Right cardiac atrium (tissue), 5 donors: ENCODE measurements at places on chromosomes 2 and 18.

DNA sequence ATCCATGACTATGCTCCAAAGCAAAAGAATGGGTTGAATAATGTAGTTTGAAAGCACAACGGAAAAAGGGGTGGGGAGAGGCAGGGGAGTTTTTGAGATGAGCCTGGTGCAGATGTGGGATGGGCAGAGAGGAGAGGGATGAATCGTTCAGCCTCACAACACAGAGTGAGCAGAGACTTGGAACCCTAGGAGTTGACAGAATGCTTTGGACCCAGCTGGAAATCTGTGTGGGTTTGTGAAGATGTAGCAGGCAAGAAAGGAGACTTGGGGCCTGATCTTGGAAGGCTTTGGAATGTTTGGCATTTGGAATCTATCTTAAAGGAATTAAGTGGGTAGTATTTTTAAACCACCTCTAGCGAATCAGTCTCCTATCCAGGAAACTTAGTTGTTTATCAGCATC, 66.0 kb upstream of the KCTD1 start:
- no peak for DNase-seq

DNA sequence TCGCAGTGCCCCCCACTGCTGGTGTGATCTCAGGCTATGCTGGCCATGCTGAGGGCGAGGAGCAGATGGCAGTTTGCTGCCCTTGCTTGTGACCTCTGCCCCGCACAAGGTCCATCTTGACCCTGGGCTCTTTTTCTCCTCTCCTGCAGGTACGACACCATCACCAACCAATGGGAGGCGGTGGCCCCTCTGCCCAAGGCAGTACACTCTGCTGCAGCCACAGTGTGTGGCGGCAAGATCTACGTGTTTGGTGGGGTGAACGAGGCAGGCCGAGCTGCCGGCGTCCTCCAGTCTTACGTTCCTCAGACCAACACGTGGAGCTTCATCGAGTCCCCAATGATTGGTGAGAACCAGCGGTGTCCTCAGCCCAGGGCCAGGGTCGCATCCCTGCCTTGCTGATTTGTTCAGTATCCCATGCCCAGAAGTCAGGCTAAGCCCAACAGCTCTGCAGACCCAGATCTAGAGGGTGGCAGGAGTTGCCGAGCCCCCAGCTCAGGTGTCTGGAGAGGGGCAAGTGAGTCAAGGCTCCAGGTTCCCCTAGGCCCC, 223.8 kb downstream of the ATAD2B start:
- DNase-seq: no peak

GRCh38 chr2:26598336-26598995, 42.7 kb downstream of the CIB4 start:
- no peak for DNase-seq

- DNase-seq: no peak
Measured at GRCh38 chr18:54883816-54884604, 55.7 kb downstream of the RAB27B start.

DNA sequence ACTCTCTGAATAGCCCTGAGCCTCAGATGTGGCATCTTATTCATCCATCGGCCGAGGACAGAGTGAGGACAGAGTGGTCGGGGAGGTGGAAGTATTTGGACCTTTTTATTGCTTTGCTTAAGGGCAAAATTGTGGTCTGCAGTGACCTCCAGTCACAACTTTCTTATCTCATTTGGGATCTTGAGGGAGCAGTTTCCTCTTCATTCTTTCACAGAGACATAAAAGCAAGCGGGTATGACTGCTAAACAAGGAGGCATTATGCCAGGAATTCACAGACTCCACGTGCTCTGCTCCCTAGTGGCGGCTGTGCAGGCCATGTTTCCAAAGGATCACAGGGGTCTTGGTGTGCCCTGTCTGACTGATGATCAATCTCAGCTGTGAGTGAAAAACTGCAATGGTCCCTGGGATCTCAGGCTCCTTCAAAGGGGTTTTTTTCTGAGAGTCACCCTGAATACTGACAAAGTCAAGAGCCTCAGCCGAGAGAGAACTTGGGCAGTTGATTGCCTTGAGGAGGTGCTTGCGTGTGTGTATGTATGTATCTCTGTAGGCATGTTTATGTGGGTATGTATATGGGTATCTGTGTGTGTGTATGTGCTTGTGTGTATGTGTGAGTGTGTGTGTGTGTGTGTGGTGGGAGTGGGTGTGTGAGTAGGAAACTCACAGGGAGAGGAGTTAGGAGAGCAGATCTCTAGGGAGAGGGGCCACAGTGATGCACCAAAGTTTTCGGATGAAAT, 47.7 kb downstream of the RAPGEF4 start:
- no peak for DNase-seq

DNA sequence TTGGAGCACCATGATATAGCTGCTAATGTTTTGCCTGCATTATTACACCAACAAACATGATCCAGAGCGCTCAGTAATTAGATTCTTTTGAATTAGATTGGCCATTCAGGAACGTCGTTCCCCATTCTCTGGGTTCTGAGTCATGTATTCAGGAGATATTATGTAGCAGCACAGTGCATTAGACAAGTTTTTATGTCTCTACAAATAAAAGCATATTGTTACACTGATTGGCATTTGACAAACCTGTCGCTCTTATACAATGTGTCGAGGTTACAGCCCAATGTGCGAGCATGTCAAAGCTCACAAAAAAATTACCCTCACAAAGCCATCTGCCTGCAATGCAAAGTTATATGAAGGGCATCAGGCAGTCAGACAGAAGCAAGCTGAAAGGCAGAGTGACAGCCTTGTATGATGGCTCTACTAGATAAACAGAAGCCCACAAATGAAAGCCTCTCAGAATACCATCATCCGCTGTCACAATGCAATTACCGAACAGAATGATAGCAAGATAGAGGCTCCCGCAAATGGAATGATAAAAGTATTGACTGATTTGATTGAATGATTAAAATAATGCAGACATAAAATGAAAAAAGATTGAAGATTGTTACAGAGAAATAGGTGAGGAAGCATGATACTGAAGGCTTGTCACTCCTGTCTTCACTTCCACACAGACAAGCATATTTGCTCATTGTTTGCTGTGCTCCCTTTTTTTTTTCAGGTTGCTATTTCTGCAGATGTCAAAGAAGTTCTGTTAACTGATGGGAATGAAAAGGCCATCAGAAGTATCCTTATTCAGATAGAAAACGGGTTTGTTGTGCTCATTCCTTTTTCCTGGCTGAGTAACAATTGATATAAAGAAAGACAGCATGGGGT, 234.6 kb upstream of the SIX3 start:
- DNase-seq: no peak

DNA sequence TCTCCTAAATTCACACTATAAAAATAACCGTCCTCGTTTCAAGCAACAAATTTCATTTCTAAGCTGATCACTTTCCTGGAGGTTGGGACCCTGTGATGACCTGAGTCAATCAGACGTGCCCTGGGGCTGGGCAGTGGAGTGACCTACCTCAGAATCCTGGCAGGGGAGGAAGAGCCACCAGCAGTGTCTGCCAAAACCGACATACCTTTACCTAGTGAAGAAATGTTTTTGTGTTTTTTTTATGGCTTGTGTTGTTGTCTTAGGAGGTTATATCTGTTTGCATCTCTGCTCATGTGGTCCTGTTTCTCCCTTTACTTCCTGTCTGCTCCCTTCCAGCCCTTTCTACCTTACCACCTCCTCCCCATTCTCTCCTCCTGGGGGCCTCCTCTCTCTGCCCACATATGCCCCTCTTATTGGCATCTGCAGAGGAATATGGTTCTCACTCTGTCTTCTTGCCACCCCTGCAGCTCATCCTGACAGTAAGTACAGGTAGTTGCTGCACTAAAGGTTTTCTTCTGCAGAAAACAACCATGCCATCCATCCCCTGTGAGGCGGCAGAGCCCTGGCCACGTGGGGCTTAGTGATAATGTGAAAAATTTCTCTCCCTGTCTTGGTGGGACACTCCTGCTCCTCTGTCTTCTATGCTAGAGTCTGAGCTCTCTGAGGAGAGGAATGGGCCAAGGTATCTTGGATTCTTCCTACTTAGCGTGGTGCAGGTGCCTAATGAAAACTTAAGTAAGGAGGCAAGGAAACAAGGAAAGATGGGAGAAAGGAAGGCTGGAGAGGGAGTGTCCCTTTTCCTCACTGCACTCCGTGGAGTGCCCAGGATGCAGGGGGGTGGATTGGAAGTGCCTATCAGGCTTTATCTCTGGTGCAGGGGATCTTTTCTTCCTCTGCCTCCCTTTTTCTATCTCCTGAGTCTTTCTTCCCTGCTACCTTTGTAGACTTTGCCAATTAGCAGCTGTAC, 15.4 kb downstream of the ACOXL start:
- no peak for DNase-seq

DNA sequence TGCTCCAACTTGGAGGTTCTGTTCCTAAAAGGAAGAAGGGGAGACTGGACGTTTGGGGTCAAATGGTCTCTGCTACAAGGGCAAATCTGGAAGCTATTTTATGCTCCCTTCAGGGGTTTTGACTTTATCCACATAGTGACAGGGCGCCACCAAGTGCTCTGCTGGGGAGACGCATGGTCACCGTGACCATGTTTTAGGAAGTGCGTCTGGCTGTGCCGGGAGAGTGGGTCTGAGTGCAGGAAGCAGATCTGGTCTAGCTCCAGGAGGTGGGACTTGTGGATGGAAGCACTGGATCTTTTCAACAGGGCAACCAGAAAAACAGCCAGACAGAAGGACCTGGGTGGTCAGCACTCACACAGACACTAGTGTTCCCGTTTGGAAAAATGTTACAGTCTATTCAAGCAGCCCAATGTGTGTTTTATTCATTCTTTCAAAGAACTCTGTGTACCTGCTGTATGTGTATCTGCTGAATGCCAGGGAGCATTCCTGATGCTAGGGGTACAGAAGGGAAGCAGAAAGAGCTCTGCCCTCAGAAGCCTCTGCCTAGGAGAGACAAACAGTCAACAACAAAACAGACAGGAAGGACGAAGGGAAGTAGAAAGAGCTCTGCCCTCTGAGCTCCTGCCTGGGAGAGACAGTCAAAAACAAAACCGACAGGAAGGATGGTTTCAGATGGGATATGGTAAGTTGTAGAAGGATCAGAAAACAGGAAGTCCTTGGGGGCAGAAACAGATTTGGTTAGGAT, 14.3 kb downstream of the IMPA2 start:
- DNase-seq: peak; percentile 81

GRCh38 chr18:55375930-55376329, 212.1 kb downstream of the TCF4 start:
- no peak for DNase-seq

GRCh38 chr2:13558368-13558767, 841.6 kb downstream of the TRIB2 start:
- no peak for DNase-seq

GRCh38 chr18:2994603-2995432, 18.1 kb downstream of the LPIN2 start:
- no peak for DNase-seq

- no peak for DNase-seq
Measured at GRCh38 chr18:23969664-23970063, 44.9 kb upstream of the TTC39C start.

DNA sequence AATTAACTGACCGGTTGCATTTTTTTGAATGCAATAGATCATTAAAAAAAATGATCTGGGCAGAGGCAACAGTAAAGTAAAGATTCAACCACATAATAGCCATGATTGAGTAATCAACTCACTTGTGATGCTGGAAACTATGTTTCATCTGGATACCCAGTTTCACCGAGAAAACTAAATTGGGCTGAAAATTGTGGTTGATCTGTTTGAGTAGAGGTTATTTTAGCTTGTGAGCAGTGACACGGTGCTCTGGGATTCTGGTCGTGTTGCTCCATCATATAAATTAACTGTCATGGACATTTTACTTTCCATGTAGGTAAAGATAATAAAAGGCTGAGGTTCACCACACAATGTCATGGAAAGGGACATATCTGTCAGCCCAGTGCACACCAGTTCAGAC, 58.7 kb downstream of the CD226 start:
- no peak for DNase-seq

- no peak for DNase-seq
Measured at GRCh38 chr2:159445307-159445706, 158.8 kb upstream of the WDSUB1 start.

DNA sequence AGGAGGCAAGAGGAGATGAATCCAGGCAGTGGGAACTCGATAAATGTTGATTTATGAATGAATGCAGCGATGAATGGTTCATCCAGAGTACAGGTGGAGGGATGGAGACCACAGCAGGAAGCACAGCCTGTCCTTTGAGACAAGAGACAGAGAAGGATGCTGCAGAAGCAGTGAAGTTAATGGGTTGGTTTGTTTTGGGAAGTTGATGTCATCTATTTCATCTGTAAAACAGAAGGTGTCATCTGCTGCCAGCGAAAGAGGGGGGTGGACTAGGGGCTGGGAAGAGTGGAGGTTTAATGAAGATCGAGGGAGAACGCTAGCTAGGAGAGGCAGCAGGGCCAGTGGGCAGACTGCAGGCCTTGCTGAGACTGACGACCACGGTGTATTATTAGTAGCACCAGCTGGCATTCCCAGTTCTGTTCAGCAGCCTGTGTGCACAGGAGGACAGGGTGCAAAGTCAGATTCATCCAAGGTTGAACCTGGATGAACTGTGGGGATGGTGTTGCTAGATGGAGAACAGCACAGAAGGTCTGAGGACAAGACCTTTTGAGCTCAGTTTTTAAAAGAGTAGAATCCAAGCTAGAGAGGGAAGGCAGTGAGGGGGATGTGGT, 120.3 kb upstream of the CAPN13 start:
- no peak for DNase-seq

DNA sequence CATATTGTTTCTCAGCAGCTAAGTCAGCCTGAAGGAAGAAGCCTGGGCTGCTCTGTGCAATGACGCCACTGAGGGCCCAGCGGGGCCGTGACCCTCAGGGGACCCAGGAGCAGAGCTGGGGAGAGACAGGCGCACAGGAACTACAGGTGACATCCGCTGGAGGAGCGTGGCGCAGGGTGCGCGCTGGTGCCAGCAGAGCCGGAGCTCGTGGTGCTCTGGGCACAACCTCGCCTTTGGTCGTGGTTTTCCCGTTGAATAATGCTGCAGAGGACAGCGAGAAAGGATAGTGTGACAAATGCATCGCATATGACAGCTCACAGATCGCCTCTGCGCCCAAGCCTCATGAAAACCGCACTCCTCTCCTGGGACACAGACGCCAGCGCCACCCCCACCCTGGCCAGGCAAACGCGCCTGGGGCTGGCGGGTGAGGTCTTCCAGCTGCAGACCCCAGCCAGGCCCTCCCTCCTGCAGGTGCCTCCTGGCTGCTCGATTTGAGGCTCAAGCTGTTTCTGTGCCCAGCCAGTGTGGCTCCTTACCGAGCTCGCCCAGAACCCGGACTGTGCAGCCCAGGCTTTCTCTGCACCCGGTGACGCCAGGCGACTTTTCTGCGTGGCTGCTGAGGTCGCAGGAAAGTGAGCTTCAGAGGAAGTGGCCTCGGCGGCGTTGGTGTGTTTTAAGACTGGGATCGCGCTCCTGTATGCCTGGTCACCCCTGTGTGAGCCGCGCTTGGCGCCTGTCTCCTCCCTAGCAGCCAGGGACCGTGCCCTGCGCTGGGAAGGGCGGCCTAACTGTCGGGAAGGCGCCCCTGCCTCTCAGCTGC, 583.1 kb upstream of the HS6ST1 start:
- no peak for DNase-seq

GRCh38 chr2:233085037-233085838, 25.1 kb downstream of the INPP5D start:
- DNase-seq: no peak

DNA sequence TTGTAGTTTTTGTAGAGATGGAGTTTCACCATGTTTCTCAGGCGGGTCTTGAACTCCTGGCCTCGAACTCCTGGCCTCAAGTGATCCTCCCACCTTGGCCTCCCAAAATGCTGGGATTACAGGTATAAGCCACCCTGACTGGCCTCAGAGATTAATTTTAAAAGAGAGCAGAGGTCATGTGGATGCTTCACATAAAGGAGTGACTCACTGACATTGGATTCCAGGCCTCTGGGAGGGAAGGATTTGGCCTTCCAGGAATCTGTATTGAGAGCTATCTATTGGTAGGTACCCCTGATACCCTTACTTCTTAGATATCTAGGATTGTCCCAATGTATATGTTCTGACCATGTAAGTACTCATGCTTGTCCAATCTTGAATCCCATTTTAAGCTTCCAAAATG, 138.4 kb downstream of the FAM161A start:
- DNase-seq: no peak
